ENCODE measurements at places on chromosomes 3 and 15. TPM values are rescaled to one million over a fixed set of nuclear protein-coding genes. Genes with fewer than 3 reads are reported as not detected.

GRCh38 chr15:41337631-41338522 lies 5.2 kb downstream of the NUSAP1 start:
- DNase-seq = peak; percentile 65

DNA sequence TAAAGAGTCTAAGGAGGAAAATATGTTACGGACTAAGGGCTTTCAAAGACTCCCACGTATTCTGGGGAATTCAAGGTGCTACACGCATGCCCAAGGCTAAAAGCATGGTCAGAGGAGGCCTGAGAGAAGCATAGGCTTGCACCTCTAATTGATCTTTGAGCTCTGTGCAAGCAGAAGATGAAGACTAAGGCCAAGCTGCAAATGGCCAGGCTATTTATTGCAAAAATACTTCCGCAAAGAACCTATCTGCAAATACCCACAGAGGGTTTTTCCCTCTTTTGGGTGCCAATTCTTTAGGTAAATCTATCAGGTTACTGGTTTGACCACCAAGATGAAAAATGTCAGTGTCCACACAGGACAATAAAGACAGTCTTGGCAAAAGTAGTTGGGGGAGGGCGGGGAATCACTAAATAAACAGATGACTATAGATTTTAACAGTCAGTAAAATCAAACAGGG lies 119.5 kb downstream of the STAG1 start:
- DNase-seq = peak; percentile 34

DNA sequence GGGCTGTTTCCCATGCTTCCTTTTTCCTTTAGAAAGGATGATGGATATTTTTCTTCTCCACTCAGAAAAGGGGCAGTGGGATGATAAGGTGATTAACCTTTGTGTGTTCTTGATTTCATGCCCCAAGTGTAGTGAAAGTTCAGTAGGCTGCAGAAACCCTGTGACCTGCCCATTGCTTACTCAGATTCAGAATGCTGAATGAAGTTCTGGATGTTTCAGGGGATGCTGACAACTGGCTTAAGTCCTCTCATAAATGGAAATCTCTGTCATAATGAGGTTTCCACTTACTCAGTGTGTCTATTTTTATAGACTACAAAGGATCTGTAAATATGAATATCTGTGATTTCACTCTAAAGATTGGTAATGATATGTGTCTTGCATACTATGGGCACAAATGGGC lies 471.3 kb upstream of the TPRG1 start:
- no peak for DNase-seq

- DNase-seq = no peak
These were observed 151.4 kb downstream of the DNAJB8 start for GRCh38 chr3:128315313-128315712.

RASL12 gene
- 0.39 TPM for total RNA-seq

CLDN11 gene
- 32.3 TPM for total RNA-seq

SNX22 gene
- 0.12 TPM for total RNA-seq

All from RPMI7951 (cell line).